GM23248 (cell line): ENCODE measurements at places on chromosomes 5 and 9.

DNA sequence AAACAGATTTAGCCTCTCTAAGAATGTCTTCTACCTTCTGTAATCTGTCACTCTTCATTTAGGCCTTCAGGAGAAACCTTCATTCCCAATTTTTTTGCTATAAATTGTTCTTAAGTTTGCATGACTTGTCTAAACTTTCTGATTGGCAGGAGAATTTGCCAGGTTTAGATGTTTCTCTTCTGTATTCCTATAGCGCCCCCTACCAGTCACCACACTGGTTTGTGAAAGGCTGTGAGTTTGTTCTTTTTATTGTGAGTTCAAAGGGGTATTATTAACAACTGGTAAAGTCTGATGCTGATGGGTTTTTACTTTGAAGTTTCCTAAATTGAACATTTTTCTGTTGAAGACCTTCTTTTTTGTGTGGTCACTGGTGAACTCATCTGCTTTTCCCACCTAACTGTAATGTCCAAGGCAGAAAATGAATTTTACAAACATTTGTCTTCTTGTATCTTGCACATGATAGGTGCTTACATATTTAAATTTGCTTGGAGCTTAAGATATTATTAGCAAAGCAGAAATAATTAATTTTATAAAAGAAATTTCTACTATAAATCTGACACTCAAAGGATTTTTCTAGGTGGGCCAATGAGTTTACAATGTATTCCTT lies 18.4 kb upstream of the F2RL2 start:
- peak; percentile 74 for DNase-seq

DNA sequence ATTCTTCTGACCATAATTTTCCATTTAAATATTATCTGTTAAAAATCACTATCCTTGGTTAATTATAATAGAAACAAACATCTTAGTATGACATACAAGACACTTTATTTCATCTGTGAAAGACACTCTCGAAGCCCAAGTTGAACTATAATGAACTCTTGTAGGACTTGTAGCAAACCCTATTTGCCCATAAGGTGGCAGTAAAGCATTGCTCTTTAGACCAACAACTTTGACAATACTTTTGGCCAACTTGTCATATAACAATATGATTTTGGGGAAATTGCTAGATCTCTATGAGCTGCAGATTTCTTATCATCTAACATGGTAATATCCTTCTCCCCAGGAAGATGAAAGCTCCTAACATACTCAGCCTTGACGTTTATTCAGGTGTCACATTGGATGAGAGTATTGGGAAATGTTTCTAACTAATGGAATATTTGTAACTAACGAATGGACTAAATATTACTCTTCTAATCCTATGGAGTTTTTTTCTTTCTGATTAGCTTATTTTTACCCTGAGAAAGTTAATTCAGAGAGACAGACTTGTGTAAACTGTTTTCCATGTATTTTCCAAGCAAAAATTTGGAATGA lies 11.0 kb downstream of the SPINK14 start:
- DNase-seq: peak; percentile 70

- peak; percentile 24 for DNase-seq
These were observed 28.9 kb downstream of the ZNF366 start for GRCh38 chr5:72478276-72478675.

DNA sequence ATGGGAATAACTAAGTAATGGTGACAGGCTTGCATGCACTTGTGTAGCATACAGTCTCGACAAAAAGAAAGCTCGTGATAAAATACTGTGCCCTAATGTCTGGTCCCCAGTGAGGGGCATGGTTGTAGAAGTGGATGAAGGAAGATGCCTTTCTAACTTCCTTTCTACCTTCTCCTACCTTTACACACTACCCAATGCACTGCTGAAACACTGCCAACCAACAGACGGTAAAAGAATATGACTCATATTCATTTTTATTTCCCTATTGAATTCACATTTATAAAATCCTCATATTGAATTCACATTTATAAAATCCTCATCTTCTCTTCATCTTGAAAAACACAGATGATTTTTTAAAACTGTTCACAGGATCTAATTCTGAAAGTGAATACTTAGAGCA lies 223.0 kb downstream of the PJA2 start:
- no peak for DNase-seq

DNA sequence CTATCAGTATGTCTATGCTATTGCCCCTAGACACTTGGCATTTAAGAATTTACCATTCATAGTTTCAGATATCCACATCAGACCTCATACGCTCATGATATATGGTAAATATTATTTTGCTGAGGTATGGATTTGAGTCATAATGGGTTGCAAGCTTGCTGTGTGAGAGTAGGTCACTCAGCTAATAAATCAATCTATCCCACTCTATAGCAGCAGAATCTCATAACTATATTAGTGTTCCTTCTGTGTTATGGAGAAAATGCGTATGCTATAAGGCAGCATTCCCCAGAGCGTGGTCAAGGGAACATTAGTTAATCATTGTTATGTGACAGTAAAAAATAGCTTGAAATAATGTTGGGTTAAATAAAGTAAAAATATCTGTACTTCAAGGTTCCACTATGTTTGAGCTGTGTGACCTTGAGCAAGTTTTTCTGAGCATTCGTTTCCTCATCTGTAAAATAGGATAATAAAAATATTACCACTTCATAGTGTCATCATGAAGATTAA lies 7.7 kb downstream of the TRIM32 start:
- DNase-seq: no peak

- DNase-seq: no peak
These were observed 274.9 kb downstream of the ARHGAP26 start for GRCh38 chr5:143045062-143045461.

- no peak for DNase-seq
These were observed 35.7 kb upstream of the LHX2 start for GRCh38 chr9:123975871-123976270.

DNA sequence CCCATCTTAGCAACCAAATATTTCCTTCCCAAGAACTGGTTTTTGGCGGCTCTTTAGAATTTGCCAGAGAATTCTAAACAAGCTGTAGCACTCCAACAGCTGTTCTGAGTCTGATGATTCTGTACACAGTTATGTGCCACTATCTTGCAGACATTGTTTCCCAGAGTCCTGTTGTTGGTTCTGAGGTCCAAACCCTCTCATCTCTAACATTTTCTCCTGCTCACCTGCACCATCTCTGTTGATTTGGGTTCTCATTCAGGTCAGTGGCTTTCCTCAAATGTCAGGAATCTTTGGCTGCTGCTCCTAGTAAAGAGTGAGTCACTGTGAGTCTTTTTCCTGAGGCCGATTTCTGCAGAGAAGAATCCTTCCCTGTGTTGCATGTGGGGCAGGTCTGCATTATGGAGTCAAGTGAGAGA lies 50.0 kb downstream of the CAMSAP1 start:
- DNase-seq: peak; percentile 64

GRCh38 chr5:76425928-76426804 lies 23.1 kb downstream of the IQGAP2 start:
- no peak for DNase-seq

DNA sequence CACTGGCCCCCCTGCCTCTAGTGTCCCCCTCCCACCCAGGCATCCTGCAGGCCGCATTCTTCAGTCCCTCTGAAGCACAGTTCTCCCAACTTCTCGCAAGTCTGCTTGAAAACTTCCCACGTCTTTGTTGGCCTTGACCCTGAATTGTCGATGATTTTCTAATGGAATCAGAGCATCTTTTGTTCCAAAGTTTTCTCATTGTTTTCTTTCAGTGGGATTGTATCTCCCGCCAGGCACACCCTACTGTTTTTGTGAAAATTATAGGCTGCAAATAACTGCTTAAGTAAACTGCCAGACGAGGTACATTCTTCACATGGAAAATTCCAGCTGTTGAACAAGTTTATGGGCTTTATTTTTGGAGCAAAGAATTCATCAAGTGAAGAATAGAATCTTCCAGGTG lies 122.6 kb upstream of the SLC25A48 start:
- no peak for DNase-seq

DNA sequence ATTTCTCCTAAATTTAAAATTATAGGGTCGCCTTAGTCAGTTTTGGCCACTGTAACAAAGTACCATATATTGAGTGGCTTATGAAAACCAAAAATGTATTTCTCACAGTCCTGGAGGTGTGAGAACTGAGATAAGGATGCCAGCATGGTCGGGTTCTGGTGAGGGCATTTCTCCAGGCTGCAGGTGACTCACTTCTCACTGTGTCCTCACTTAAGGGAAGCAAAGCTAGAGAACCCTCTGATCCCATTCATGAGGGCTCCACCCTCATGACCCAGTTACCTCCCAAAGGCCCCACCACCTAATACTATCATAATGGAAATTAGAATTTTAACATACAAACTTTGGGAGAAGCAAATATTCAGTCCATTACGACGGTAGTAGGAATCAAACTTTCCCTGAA lies 75.1 kb upstream of the FBN2 start:
- DNase-seq: peak; percentile 49

DNA sequence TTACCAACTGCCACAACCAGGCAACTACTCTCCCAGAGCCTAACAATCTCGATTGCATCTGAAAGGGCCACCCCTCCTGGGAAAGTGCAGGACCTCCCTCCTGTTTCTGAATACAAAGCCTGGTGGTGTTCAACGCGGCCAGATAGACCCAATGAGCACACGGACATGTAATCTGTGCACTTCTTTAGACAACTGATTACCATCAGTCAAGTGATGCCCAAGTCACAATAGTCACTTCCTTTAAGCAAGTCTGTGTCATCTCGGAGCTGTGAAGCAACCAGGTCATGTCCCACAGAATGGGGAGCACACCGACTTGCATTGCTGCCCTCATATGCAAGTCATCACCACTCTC lies 739 bp downstream of the C9orf72 start:
- DNase-seq: peak; percentile 74

DNA sequence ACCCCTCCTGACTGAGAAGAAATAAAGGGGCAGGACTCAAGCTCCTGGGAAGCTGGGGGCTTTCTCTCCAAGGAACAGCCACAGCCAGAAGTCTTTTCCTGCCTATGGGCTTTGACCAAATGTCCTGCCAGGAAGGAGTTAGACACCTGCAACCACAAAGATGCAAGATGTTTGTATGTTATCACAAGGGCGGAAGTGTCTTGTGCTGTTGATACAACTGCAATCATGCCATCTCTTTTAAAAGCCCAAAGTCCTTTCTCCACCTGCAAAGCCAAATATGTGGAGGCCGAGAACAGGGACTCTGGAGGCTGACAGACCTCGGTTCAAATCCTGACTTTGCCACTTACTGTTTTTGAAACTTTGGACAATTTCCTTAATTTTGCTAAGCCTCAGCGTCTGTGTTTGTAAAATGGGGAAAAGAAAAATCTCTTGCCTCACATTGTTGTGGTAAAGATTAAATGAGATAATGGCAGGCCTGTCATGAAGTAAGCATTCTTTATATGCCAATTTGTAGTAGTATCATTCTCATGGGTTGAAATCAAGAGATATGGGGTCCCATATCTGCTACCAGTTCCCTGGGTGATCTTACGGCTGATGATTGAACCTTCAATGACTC lies 17.0 kb downstream of the HRH2 start:
- no peak for DNase-seq

GRCh38 chr9:122040561-122041242 lies 52.4 kb downstream of the TTLL11 start:
- peak; percentile 22 for DNase-seq

DNA sequence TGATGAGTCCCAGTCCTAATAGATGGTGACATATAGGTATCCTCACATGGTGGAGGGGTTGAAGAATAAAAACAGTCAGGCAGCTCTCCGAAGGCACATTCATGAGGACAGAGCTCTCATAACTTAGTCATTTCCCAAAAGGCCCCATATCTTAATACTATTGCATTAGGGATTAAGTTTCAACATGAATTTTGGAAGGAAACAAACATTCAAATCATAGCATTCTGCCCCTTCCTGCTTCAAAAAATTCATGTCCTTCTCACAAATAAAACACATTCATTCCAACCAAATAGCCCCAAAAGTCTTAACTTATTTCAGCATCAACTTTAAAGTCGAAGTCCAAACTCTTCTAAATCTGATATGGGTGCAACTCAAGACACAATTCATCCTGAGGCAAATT lies 277.2 kb upstream of the NR4A3 start:
- no peak for DNase-seq

GRCh38 chr5:891837-892393 lies 686 bp downstream of the BRD9 start:
- peak; percentile 66 for DNase-seq

DNA sequence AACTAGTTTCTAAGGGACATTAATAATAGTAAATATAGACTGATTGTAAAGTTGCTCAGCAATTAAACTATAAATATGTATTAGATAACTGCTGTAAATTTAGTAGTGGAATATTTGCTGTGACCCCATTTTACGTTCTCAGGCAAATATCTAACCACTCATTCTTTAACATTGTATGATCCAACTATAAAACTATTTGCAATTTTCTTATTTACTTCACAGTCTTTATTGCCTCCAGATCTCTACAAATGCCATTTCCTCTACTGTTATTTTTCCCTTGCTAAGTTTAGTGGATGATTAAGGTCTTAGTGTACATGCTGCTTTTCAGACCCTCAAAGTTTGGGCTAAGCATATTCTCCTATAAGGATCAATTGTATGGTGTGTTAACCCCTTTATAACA lies 526.2 kb upstream of the ST8SIA4 start:
- DNase-seq: peak; percentile 75
